NCI-H526 (cell line): ENCODE measurements at places on chromosomes 7 and 10.
A peak's percentile ranks its signal among the peaks of the same experiment; 100 is the strongest.

DNA sequence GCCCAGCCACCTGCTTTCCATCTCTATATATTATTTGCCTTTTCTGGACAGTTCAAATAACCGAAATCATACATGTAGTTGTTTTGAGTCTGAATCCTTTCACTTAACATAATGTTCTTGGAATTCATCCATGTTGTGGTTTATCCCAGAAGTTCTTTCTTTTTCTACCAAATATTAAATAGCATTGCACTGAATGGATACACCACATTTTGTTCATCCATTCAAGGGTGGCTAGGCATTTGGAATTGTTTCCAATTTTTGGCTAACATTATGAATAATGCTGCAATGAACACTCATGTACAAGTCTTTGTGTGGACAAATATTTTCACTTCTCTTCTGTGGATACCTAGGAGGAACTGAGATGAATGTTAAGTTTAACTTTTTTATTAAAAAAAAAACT, 18.0 kb downstream of the DNAJC1 start:
- no peak for DNase-seq

DNA sequence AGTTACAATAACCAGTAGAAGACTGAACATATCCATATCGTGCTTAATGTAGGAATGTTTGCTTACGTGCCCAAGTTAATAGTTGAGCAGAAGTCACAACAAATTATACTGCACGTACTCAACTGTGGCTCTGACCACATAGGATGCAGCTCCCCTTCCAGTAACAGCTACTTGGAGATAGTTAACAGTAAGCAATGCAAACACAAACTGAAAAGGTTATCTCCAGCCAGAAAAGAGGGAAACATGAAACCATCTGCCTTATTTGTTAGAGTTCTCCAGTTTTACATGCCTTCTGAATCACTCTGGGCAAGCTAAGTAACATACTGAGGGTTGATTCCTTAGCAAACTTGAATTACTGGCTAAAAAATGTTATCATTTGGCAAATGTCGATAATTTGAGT, 9.8 kb downstream of the DHX32 start:
- no peak for DNase-seq

DNA sequence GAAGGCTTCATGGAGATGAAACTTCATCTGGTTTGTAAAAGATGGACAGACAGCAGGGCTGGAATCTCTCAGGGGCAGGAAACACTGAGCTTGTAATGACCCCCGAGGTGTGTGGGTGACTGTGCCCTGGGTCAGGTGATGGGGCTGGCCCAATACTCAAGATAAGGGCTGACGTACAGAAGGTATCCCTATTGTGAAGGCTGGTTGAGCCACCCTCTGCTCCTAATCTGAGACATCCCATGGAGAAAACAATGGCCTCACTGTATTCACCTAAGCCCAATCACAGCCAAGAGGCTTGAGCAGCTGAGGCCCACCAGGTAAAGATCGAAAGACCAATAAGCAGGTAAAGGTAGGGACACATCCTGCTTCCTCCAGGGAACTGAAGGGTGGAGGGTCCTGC, 34.8 kb upstream of the NUB1 start:
- DNase-seq, result no peak

GRCh38 chr7:620056-620455, 100.4 kb upstream of the PDGFA start:
- DNase-seq, result no peak

- DNase-seq, result no peak
Measured at GRCh38 chr7:146397141-146397540, 280.5 kb downstream of the CNTNAP2 start.

GRCh38 chr7:155345490-155345889, 47.8 kb downstream of the INSIG1 start:
- no peak for DNase-seq

- peak; percentile 76 for DNase-seq
Measured at GRCh38 chr7:121730869-121731268, 142.1 kb upstream of the PTPRZ1 start.

DNA sequence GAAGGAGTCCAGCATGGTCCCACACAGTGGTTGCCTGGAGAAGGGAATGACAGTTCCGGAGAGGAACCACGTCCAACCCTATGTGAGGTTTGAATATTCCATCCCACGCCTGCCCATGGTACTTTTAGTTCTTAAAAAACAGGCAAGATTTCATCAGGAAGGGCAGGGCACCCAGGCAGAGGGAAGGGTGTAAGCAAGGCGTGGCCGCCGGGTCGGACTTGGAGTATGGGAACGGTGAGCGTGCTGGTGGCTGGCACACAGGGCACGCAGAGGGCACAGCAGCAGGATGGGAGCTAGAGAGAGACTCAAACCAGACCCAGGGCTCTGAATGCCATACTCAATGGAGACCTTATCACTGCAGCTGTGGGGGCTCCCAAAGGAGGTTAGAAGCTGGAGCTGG, 34.3 kb downstream of the FAM53B start:
- no peak for DNase-seq
